Fibroblast of upper back skin (primary cell): ENCODE measurements at places on chromosomes 2 and 18.

GRCh38 chr2:222656526-222657446, 894 bp upstream of the FARSB start:
- no peak for DNase-seq

GRCh38 chr2:203636588-203637470, 69.6 kb upstream of the CD28 start:
- DNase-seq: no peak

- DNase-seq: no peak
Observed at GRCh38 chr2:11357428-11357972, 13.1 kb upstream of the ROCK2 start.

- DNase-seq: no peak
Observed at GRCh38 chr2:238103465-238104225, 3.5 kb downstream of the ESPNL start.

DNA sequence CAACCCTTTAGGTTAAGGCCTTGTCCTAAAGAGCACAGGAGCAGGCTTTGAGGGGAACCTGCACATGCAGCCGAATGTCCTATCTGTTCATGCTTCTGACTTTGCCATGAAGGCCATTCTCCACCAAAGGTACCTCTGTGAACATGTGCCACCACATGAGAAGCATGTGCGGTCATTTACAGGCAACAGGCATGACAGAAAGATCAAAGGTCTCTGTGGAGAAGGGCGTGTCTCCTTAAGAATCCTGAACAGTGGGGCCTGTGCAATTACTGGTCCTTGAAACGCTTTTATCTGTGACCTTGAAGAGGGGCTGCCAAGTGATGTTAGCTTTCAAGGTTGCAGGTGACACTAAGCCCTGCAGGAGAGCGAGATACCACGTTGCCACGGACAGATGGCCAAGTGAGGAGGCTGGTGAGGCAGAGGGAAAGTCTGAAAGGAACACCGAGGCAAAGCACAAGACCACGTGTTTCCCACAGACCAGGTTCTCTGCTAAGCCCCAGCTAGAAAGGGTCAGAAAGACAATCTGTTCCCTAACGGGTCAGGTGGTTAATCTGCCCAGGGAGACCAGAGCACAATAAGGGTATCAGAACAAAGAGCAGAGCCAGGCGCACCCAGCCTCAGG, 19.5 kb upstream of the POMC start:
- DNase-seq: no peak

DNA sequence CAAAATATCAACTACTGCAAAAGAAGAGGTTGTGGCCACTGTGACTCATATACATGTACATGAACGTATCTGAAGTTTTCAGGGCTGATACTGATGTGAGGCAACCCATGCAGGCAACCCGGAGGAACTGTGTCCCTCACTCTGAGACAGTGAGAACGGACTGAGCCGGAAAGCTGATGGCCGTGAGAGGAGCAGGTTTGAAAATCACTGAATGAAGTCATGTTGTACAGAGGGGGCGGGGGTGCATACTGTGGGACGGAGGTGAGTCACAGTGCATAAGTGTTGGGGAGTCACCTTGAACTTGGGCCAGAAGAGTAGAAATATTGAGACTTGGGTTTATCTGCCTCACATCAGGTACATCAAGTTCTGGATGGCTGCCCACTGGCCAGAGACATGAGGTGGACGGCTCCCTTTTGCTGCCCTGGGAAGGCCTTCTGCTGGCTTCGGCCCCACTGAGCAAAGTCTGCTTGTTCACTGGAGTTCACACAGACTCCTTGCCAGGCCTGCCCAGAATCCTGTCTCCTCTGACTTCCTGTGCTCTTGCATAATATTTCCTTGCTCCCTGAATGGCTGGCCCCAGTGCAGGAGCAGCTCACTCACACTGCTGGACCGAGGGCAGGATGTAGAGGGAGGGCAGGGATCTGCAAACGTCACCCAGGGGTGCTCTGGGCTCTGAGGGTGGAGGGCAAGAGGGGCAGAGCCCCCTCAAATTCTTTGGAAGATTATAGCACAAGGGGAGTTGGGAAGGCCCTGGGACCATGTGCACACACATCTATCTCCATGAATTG, 18.1 kb downstream of the EPAS1 start:
- peak; percentile 92 for DNase-seq
